ENCODE measurements at places on chromosomes 3 and 15.

DNA sequence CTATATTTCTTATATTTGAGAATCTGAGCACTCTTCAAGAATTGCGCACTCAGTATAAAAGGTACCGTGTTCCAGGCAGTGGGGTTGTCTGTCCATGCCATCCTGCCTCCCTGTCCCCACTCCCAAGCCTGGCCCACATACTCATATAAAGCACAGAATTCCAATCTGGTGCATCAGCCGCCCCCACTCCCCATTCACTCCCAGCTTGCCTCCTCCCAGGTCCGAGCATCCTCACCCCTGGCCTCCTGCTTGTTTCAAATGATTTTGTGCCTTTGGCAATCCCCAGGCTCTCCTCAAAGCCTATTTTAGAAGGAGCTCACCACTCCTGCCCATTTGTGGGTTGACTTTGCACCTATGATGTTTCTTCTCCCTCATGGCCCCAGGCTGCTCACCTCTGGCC lies 22.2 kb upstream of the IGF1R start:
- DNase-seq = no peak

- no peak for DNase-seq
Observed at GRCh38 chr15:28991236-28992171, 105.7 kb downstream of the APBA2 start.

- no peak for DNase-seq
Observed at GRCh38 chr3:37833302-37834186, 28.1 kb upstream of the CTDSPL start.

- DNase-seq = no peak
Observed at GRCh38 chr15:25803036-25803435, 60.1 kb downstream of the ATP10A start.

DNA sequence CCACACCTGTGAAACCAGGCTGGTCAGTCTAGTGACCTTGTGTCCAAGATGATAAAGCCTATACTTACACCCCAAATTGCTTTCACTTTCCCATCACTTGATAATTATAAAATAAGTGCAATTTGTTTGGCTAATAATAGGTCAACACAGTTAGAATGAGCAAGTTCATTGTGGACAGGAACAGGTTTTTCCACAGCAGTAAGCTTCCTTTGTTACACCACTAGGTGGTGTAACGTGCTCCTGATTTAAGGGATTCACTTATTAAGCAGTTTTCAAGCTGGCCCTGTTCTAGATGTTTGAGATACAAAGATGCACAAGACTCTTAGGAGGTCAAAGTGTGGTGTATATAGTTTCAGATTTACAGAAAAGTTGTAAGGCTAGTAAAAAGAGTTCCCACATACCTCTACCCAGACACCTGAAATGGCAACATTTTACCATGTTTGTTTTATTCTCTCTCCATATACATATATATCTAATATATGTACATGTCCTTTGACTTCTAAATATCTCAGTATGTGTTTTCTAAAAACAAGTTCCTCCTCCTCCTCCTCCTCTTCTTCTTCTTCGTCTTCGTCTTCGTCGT lies 6.8 kb upstream of the MFSD1 start:
- no peak for DNase-seq

DNA sequence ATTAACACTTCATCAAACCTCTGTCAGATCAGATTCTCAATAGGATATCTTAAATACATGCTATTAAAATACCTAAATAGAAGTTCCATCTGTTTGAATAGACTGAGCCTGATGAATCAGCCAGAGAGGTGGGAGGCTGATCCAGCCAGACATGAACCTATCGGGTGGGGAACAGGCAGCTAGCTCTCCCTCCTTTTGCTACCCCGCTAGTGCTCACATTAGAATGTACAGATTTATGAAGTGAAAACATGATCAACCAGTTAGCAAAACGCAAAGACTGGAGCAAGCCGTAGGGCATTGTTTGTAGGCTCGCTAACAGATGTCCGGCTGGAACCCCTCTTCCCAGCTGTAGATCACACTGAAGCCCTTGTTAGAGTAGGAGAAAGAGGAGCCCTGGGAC lies 54.4 kb downstream of the GTF2E1 start:
- DNase-seq = no peak

Data from transverse colon (tissue), 4 donors.